ENCODE measurements at places on chromosomes 2 and 18.

DNA sequence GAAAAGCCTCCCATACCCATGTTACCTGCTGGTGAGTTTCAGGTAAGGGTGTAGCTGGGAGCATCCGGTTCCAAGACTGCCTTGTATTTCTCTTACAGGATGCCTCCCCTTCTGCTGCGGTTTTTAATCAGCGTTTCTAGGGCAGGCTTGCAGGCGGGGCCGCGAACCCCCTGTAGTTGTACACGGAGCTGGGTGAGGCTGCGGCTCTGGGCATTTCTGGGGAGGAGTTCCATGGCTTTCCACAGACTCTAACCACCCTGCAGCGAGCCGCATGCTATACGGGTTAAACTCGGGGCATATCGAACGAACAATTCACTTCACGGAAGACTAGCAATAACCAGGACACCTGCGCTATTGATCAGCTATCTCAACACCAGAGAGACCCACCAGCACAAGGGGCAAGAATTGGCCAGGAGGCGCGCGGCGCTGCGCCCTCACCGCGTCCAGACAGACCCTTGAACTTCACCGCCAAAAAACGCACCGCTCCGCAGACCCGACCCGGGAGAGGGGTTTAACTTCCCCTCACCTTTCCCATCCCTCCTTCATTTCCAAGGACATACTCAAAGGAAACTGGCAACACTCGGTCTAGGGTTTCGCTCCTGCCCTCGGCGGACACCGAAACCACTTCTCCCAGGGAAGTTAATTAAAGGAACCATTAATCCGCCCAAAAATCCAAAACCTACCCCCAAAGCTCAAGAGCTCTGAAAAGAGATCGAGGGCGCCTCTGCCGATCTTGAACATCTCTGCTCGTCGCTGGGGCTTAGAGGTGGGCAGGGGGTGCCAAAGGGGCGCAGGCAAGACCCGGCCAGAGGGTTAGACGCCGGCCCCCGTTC lies 909 bp downstream of the TGFA start:
- no peak for DNase-seq

DNA sequence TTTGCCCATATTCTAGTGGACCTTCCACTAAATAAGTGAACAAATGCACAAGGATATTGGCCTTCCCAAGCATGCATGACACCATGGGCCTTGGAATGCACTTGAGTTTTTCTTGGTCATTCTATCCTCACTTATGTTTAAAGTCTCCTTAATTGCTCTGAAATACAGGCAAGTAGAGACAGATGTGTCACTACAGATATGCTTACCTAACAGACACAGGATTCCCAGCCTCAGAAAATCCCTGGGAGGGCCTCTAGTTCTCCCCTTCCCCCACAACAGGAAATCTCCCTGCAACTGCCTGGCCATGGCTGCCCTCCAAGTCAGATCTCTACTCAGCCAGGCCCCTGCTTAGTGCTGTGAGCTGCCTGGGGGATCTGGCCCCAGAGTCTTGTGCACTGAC lies 445.2 kb downstream of the IRS1 start:
- peak; percentile 41 for DNase-seq

- DNase-seq: peak; percentile 85
Measured at GRCh38 chr2:180203972-180204371, 196.9 kb upstream of the CWC22 start.

DNA sequence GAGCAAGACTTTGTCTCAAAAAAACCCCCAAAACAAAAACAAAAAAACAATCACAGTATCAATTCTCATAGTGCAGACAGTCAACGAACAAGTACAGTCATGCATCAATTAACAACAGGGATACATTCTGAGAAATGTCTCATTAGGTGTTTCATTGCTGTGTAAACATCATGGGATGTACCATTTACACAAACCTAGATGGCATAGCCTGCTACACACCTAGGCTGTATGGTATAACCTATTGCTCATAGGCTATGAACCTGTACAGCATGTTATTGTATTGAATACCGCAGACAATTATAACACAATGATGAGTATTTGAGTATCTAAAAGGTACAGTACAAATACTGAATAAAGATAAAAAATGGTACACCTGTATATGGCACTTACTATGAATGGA lies 67.8 kb upstream of the LMAN1 start:
- DNase-seq: no peak

- DNase-seq: no peak
Measured at GRCh38 chr2:10331027-10331701, 28.5 kb downstream of the HPCAL1 start.

- DNase-seq: no peak
Measured at GRCh38 chr18:78731398-78732032, 248.1 kb upstream of the SALL3 start.

- peak; percentile 59 for DNase-seq
Measured at GRCh38 chr18:27685807-27686412, 491.0 kb downstream of the CDH2 start.

DNA sequence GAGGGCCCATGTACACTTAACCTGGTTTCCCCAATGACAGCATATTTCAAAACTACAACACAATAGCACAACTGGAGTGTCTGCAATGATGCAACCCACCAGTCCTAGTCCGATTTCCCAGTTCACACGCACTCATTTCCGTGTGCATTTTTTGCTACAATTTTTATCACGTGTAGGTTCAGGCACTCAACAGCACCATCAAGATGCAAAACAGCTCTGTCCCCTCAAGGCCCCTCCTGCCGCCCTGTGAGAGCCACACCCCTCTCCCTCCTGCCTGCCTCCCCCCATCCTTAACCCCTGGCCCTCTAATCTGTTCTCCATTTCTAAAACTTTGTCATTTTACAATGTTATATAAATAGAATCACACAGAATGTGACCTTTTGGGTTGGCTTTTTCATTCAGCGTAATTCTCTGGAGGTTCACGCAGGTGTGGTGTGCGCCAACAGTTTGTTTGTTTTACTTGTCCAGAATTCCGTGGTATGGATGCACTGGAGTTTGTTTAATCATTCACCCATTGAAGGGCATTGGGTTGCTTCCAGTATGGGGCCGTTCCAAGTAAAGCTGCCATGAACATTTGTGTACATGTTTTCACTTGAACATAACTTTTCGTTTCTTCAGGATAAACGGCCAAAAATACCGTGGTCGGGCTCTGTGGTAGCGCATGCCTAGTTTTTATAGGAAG lies 8.4 kb downstream of the KCNIP3 start:
- DNase-seq: no peak

DNA sequence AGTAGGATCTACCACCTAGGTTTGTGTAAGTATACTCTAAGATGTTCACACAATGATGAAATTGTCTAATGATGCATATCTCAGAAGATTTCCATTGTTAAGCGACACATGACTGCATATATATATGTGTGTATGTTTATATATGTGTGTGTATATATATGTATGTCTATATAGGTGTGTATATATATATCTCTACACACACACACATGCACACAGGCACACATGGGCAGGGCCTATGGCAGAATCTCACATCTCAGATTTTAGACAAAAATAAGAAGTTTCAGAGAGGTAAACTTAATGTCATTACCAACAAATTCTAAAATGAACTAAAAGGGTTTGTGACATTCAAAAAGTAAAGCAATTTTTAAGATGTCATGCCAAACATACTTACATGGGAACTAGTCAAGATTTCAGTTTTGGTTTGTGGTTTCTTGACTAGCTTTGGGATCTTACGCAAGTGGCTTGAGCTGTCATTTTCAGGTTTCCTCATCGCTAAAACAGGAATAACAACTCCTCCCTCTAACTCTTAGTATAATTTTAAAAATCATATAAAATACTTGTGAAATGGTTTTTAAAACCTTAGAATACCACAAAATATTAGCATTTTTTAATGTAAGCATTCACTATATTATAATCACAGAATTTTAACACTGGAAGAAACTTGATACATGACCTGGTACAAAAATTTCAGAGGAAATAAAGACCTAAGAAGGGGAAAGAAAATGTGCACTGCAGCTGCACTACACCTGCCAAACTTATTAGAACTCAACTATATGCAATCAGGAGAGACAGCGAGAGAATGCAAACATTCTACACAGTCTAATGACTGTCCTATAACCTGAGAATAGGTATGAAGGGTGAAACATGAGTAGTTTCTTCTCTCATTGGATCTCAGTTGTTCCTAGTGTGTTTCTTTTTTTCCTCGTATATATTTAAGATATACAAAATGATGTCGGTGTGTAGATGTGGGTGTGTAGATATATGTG lies 75.7 kb downstream of the TTC21B start:
- peak; percentile 81 for DNase-seq

DNA sequence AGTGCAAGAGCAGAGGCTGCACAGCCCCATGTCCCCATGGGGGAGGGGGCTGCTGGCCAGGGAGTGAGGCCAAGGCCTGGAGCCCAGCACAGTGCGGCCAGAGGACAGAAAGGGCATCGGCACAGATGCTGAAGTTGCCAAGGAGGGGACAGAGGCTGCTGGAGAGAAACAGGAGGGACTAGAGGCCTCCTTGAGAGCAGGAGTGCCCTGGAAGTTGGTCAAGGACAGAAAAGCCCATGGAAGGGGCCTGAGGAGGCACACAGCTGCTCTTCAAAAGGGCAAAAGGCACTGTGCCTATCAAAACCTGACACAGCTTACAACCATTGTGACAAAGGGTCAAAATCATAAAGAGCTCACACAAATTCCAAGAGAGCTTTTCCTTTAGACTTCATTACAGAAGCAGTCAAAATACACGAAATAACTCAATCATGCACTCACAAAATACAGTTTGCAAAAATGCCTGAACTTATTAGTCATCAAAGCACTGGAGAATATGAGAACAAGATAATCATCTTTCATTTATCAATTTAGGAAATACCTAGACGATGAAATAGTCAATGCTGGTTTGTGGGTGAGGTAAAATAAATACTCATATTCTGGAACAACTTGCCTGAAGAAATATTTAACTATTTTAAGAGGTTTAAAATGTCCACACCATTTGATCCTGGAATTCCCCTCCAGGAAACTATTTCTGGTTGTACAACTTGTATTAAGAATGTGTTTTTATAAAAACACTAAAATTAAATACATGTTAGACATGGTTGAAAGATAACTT lies 79.6 kb downstream of the USP40 start:
- DNase-seq: peak; percentile 93

- peak; percentile 55 for DNase-seq
Measured at GRCh38 chr2:204234879-204235278, 298.3 kb downstream of the ICOS start.
